ENCODE measurements at places on chromosomes 3 and 15.

DNA sequence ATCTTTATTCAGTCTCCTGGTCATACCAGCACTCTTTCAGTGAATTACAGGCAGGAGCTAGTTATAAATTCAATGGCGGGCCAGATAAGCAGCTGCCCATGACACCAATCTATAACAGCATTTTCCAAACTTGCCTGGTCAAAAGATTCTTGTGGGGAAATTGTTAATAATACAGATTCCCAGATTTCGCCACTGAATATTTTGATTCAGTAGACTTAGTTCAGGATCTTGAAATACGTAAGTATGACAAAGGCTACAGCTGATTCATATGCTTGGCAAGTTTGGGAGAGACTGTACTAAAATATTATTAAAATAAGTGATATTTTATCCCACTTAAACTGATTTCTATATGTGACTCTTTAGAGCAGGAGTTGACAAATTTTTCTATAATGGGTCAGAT, 119.3 kb downstream of the TMCO5A start:
- DNase-seq, result no peak

DNA sequence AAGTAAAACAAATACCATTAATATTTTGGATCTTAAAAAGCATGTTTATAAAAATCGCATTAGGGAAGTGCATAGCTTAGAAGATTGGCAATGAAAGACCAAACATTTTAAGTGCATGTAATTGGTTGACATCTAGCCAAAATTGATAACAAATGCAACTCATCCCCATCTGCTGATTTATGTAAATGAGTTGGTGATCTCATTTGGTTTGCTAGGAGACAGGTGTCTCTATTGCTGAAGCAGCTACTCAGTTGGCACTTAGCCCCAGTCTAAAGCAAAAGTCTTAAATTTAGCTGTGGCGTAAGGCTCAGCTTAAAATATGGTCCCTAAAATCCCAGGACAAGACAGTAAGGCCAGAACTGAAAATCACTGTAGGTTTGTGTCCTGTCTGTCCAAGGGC, 113.5 kb upstream of the CHL1 start:
- no peak for DNase-seq

GRCh38 chr3:175410251-175410650, 551.1 kb downstream of the NAALADL2 start:
- DNase-seq, result no peak

DNA sequence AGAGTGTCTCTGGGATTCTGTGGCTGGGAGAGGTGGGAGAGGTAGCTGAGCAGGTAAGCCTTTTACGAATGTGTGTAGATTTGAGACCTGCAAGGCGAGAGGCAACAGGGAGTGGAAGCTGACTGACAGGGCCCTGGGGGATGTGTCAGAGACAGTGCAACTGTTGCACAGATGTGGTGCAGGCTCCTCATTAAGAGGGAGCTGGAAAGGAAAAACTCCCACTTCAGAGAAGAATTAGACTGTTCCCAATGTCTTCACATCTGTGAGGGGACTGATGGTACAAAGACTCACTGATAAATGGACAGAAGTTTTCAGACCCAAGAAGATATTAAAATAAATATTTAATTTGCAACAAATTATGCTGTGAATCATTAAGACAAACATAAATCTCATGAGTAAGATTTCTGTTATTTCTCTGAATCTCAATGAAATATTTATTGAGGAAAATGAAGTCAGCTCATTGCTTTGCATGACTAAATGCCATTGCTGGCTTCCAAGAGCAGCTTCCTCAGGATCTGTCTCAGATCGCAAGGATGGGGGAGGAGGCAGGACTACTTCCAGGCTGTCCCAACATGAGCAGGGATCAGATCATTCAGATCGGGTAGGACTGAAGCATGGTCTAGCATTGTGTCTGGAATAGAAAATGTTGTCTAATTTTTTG, 127.3 kb upstream of the ROPN1 start:
- DNase-seq, result no peak

DNA sequence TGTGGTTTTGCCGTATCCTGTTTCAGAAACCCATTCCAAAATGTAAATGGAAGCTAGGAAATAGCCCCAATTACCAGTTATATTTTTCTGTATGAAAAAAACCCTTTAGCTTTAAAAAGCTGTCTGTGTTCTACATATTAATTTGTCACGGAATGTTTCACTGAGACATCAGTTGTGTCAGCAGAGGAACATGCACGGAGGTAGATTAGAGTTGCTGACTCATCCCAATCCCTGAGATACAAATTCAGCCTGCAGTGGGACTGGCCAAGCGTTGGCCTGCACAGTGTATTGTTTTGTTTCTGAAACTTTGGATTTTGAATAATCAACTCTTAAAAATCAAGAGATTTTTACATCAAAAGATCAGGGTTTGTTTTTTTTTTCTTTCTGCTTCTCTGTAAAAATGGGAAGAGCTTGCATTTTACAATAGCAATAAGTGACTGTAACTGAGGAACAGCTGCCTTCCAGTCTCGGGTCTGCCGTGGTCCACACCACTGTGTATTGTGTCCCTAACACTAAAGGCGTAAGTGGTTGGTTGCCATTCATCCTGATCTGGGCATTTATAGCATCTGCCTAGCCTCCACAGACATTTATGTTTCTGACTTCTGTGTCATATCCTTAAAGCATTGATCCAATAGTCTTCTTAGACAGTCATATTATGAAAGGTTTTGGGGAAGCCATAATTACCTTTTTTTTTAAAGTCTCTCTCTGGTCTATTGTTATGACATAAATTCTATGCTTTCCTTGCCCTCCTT, 218.1 kb downstream of the ADAMTSL3 start:
- no peak for DNase-seq

- no peak for DNase-seq
These were observed 54.2 kb downstream of the FBXL2 start for GRCh38 chr3:33331414-33331813.

DNA sequence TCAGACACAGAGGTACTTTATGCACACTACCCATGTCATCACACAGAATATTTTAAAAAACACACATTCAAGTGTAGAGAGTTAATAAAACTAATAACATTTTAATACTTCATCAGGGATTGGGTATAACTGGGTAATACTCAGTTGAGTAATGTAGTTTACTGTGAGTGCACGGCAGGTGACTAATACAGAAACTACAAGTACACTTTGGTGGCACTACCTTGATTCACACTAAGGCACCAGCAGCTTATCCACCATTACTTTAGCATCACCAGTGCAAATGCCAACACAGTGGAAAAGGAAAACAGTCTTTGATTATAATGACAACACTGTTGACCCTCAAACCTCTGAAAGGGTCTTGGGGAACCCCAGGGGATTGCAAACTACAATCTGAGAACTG, 33.6 kb downstream of the ZNF280D start:
- no peak for DNase-seq

DNA sequence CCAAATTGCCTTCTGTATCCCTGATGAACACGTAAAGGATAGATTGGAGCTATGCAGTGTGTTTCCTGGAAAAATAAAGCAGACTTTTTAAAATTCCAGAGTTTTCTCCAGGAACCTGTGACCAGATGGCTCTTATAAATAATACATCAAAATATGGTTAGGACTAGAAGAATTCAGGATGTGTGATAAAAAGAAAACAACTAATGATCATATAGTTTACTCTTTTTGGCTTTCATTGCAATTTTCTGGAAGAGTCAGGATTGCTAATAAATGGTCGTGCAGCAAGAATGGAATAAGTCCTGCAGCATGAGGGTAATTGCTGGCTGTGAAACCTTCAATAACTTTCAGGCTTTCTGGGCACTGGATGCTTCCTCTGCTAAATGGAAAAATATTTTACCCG, 30.2 kb upstream of the DENND4A start:
- no peak for DNase-seq

- no peak for DNase-seq
These were observed 62.7 kb downstream of the TFDP2 start for GRCh38 chr3:142086581-142087090.

GRCh38 chr3:136885357-136886213, 23.6 kb downstream of the NCK1 start:
- DNase-seq, result no peak

- no peak for DNase-seq
These were observed 45.8 kb upstream of the GOLIM4 start for GRCh38 chr3:168141405-168141998.

DNA sequence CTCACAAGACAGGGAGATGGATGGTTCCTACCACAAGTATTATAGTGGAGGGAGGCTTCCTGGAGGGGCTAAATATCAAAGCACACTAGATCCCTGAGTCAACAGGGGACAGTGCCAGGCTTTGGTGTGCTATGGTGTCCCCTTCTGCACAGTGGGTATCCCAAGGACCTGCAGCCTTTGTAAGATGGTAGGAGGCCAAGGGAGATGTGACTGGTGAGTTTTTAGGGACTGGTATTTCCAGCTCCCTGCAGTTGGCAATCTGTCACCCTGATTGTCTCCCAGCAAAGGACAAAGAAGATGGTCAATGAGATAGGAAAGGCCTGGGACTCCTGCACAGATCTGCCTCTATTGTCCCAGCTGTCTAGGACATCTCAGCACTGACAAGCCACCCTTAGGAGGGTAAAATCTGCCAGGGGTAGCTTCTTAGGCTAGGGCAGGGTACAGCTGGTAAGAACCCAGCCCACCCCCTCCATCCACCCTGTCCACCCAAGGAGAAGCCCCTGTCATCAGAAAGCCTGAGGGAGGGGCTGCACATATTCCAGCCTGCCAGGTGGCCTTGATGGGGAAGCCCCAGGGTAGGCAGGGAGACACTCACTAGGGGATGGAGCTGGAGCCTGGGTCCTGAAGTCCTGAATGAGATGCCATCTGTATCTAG, 631 bp downstream of the CYP1A1 start:
- no peak for DNase-seq

DNA sequence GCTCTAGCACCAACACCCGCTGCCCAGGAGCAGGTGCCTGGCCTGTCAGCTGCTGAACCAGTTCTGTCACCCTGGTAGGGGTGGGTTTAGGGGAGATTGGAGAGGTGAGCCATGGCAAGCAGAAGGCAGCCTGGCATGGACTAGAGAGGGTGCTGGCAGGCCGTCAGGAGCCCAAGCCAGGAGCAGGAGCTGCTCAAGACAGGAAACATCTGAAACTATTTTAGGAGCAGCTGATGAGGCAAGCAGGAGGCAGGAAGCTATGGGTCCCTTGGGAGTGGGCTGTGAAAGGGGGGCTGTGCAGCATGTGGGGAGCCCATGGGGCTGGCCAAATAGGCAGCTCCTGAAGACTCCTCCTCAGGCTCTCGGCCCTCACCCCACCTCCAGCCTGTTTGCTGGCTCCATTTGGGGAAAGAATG, 2.3 kb downstream of the INKA1 start:
- DNase-seq, result no peak

DNA sequence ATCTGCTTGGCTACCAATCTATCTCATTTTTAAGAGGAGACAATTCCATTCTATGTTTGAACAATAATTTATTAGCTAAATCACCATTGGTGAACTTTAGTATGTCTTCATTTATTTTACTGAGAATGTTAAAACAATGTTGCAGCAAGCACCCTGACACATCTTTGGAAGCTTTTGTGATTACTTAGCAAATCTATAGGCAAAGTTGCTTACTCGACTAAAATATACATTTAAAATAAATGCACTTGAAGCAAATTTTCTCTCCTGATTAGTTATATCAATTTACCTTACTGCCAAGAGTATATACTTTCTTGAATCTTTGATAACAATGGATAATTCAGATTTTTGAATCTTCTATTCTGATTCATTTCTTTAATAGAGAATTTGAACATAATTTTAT, 29.8 kb upstream of the PLSCR1 start:
- no peak for DNase-seq

GRCh38 chr3:42339321-42339720, 71.1 kb downstream of the LYZL4 start:
- no peak for DNase-seq

GRCh38 chr3:197559651-197560050, 3.9 kb upstream of the BDH1 start:
- no peak for DNase-seq

DNA sequence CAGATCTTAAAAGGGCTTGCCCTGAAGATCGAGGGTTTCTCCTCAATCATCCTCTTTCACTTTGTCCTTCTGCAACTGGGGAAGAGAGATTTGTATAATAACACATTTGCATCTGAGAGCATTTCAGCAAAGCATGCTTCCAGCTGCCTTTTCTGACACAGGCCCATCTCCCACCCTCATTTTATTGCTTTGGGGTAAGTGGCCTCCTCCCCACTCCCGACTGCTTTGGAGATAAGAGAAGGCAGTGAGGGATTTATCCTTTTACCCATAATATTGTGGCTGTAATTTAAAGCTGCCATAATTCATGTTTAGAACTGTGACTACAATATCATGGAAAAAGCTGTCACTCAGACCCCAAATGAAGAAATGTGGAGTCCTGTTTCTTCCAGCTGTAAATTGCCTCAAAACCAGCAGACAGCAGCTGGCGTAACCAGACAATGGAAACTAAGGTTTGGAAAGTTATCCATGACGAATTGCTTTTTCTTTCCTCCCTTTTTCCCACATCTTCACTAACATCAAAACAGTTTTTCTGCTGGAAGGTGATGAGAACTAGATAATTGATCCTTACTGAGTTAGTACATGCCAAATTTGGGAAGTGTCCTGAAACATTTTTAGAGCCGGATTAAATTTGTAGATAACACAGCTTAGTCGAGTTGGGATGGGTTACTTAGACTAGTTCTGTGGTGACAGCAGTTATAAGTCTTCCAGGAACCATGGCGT, 104.2 kb upstream of the PFN2 start:
- DNase-seq, result no peak

DNA sequence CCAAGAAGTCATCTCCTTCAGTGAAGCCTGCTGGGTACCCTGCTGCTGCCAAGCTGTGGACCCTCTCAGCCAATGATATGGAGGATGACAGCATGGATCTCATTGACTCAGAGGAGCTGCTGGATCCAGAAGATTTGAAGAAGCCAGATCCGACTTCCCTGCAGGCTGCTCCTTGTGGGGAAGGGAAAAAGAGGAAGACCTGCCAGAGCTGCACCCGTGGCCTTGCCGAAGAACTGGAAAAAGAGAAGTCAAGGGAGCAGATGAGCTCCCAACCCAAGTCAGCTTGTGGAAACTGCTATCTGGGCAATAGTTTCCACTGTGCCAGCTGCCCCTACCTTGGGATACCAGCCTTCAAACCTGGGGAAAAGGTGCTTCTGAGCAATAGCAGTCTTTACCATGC, 13.7 kb upstream of the ANP32A start:
- DNase-seq, result no peak

GRCh38 chr3:183180110-183180783, 17.7 kb upstream of the LAMP3 start:
- no peak for DNase-seq

DNA sequence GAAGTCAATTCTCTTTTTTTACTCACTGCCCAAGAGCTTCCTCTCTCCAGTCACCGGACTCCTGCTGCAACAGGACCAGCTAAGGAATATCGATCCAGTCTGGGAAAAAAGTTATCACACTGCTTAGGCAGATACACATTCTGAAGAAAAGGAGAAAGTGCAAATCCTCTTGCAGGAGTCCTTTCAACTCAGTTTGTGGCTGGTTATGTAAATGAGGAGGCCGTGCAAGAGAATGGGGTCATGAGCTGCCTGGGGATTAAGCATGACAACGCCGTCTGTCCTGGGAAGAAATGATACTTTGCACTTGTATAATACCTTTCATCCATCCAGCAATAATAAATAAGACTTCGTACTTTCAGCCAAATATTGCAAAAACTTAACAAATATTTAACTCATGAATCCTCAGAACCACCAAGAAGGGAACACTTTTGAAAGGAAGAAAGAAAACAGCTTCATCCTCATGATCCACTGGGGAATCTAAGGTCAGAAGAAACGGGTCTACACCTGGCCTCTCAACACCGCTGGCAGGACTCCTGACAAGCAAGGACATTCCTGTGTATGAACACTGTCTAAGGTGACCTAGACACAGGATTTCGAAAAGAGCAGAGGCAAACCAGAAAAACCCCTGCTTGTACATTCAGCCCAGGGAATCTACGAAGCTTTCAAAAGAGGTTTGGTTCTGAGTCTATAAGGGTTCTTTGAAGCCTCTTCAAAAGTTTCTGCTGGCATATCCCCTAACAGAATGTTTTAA, 13.1 kb upstream of the WWTR1 start:
- no peak for DNase-seq
